Mesothelial cell of epicardium (in vitro differentiated cells): ENCODE measurements at places on chromosomes 13 and 19. TPM values are rescaled to one million over a fixed set of nuclear protein-coding genes. Genes with fewer than 3 reads are reported as not detected.

DNA sequence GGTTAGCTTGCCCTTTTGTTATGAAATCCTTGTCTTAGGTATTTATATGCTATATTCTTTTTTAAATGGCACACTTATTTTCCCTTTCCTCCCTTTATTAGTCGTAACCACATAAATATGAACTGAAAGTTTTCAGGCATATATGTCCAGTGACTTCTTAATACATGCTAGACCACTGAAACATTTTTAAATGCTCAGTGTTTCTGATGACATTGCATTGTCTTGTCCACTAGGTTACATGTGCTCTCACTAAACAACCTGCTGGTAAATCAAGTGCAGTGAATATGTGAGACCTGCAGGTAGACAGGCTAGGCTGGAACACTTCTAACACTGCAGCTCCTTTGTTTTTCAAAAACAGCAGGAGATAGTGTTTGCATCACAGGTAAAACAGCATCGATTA lies 332.6 kb upstream of the DACH1 start:
- DNase-seq: no peak
- H3K27me3 ChIP-seq: no peaks in the 10 kb centered on the region
- no peak overlapping the region for H3K4me3 ChIP-seq
- no peak overlapping the region for H3K27ac ChIP-seq

Gene COL4A2
- total RNA-seq: 432 to 469 TPM (median 449 TPM) in 3 replicates

DNA sequence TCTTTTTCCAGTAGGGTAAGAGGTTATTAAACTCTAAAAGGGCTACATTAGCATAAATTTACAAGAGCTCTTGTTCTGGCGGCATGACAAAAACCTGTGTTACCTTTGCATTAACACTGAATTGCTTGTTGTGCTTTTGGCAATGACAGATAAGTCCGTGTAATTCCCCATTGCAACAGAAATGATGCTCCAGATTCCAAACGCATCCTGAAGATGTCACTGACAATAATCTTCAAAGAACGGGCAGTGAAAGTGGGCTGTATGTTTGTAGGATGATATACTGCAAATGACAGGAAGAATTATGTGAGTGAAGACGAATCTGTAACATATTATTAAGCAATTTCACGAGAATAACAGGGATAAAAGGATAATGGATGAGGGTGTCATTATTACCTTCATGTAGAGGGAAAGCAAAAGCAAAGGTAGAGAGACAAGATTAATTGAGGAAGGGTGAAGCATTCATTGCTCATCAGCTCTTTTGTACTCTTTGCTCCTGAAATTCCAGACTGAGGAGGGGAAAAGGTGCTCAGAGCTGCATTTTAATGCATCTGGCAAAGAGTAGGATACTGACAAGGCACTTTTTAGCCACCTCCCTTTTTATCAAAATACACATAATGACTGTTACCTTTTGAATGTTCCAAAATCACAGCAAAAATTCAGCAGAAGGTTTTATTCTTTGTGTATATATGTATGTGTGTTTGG lies 38.5 kb upstream of the MAB21L1 start:
- H3K27me3 ChIP-seq: no peaks in the 10 kb centered on the region
- H3K4me3 ChIP-seq: no peak overlapping the region
- H3K36me3 ChIP-seq: no peaks in the 10 kb centered on the region
- peaks cover 7% of the 10 kb centered on the region for H3K4me1 ChIP-seq

GRCh38 chr13:49584771-49585182 lies 581 bp downstream of the RCBTB1 start:
- peaks cover 6% of the 10 kb centered on the region for H3K36me3 ChIP-seq
- DNase-seq: no peak
- H3K27ac ChIP-seq: peak overlapping the region; percentile 67
- peaks cover 17% of the 10 kb centered on the region for H3K4me1 ChIP-seq
- no peaks in the 10 kb centered on the region for H3K27me3 ChIP-seq

DNA sequence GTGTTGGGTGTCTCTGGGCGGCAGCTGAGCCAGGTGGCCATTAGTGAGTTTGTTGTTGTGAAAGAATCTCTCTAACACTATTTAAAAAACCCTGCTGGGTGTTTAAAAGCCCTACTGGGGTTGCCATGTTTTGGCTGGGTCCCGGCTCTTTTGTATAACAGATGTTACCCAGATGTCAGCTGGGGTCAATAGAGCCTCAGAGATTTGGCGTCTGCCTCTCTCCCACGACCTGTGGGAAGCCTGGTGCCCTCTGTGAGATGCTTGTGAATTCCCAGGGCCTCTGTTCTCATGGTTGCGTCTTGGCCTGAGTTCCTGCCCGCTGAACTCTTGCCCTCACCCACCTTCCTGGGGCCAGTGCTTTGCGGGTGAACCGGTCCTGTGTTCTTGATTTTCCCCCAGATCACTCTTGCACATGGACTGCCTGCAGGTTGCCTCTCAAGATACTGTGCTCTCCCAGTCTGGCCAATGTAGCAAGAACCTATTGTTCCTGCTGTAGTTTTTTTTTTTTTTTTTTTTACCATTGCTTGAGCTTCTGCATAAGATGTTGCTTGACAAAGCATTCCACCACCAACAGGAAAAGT lies 9.5 kb downstream of the NFILZ start:
- no peaks in the 10 kb centered on the region for H3K4me1 ChIP-seq
- no peak overlapping the region for H3K27ac ChIP-seq
- no peaks in the 10 kb centered on the region for H3K36me3 ChIP-seq
- H3K27me3 ChIP-seq: peaks cover 4% of the 10 kb centered on the region

Gene CCL25
- 0.29 to 0.42 TPM in 2 of 3 replicates, not detected in the other for total RNA-seq

DNA sequence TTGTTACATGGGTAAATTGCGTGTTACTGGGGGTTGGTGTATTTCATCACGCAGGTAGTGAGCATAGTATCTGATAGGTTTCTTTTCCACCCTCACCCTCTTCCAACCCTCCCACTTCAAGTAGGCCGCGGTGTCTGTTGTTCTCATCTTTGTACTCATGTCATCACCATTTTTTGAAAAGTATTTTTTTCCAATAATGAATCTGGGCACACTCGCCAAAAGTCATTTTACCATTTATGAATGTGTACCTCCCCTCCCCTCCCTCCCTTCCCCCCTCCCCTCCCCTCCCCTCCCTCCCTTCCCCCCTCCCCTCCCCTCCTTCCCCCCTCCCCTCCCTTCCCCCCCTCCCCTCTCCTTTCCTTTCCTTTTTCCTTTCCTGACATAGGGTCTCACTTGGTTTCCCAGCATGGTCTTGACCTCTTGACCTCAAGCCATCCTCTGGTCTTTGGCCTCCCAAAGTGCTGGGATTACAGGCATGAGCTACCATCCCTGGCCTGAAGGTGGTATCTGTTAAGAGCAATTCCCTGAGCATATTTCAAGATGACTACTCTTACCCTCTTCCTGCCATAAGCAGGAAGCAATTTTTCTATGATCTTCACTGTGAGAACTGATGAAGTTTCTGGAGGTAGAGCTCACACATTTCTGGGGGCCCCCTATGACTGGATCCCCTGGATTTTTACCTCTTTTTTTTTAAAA lies 15.7 kb downstream of the ZNF627 start:
- no peaks in the 10 kb centered on the region for H3K4me1 ChIP-seq
- DNase-seq: no peak
- H3K27me3 ChIP-seq: no peaks in the 10 kb centered on the region
- H3K27ac ChIP-seq: peak overlapping the region; percentile 61

DNA sequence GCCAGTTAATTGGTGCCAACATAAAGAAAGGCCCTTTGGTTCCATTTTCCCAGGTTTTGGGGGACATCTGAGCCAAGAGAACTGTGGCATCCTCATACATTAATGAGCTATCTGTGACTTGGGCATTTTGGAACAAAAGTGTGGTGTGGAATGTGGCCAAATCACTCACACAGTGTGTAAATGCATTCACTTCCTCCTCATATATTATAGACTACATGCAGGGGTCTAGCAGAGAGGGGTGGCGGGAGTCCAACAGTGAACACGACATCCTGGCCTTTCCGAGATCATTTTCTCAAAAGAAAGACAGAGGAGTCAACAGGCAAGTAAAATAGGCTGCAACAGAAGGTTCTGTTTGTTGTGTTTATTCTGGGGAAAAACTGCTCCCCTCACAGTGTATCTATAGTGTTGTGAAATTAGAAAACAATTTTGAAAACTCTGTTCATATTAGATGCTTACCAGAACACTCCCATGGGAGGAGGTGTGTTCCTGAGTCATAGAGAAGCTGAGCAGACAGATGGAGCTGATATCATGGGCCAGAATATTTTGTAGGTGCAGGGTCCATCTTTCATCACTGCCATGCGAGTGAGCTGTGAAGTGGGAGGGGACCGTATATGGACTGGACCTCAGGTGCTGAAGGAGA lies 36.9 kb downstream of the PABPC3 start:
- no peak overlapping the region for H3K4me3 ChIP-seq
- H3K27ac ChIP-seq: no peak overlapping the region
- DNase-seq: no peak
- H3K27me3 ChIP-seq: peaks cover 2% of the 10 kb centered on the region
- H3K4me1 ChIP-seq: peaks cover 13% of the 10 kb centered on the region
- no peaks in the 10 kb centered on the region for H3K36me3 ChIP-seq

DNA sequence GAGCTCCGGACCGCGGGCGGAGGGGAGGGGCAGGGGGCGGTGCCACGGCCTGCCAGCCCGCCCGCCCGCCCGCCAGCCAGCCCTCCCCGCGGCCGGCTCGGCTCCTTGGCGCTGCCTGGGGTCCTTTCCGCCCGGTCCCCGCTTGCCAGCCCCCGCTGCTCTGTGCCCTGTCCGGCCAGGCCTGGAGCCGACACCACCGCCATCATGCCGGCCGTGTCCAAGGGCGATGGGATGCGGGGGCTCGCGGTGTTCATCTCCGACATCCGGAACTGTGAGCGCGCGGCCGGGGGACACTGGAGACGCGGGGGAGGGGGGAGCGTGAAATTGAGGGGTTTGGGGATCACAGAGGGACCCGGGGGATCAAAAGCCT lies at the start of gene AP2A1:
AP2A1 (plus strand) TSS at position 72 of the 370 bp plus-strand sequence; CDS start at position 205, 133 bp downstream.
- no peaks in the 10 kb centered on the region for H3K36me3 ChIP-seq
- no peak for DNase-seq
- H3K4me3 ChIP-seq: peak within 1 kb of the TSS; percentile 95
- H3K4me1 ChIP-seq: peaks cover 31% of the 10 kb centered on the region

- H3K27ac ChIP-seq: no peak overlapping the region
- DNase-seq: no peak
- peaks cover 7% of the 10 kb centered on the region for H3K36me3 ChIP-seq
- no peaks in the 10 kb centered on the region for H3K27me3 ChIP-seq
These were observed 324.8 kb upstream of the PCDH9 start for GRCh38 chr13:67554746-67555452.

- no peaks in the 10 kb centered on the region for H3K36me3 ChIP-seq
- H3K27me3 ChIP-seq: no peaks in the 10 kb centered on the region
- DNase-seq: no peak
These were observed 788.4 kb upstream of the PRR20A start for GRCh38 chr13:56352361-56352760.

- H3K4me3 ChIP-seq: no peak overlapping the region
- H3K27me3 ChIP-seq: no peaks in the 10 kb centered on the region
- peaks cover 48% of the 10 kb centered on the region for H3K4me1 ChIP-seq
- no peaks in the 10 kb centered on the region for H3K36me3 ChIP-seq
- peak overlapping the region; percentile 14 for H3K27ac ChIP-seq
These were observed 117.3 kb downstream of the POSTN start for GRCh38 chr13:37481011-37481884.

DNA sequence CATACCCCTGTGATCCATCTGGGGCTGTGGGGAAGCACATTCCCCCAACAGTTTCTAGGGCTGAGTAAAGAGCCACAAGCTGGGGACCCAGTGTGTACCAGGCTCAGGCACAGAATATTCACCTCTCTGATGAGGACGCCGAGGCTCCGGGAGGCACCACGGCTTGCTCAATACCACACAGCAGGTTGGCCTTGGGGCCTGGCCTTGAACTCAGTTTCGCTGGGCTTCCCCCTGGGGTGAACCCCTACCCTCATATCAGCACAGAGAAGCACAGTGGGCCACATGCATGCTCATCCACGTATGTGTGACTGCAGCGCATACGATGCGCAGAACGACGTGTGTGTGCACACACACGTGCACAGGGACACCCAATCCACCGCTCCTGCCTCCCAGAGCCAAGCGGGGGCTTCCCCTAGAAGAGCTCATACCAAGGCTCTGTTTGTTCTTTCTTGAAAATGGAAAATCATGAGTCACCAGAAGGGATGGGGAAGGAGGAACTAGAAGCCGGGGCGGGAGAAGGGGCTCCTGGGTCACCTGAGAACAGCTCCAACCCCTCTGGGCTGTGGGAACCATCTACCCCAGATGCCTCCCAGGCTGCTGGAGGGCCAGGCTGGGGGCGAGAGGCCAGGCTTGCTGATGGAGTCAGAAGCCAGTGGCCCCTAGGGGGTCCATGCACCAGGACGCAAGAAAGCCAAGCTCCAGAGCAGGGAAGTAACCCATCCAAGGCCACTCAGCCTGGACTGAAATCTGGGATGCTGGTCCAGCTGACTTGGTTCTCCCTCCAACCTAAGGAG lies 4.9 kb upstream of the PDE4C start:
- H3K27me3 ChIP-seq: peaks cover 71% of the 10 kb centered on the region
- no peak overlapping the region for H3K27ac ChIP-seq
- no peak overlapping the region for H3K4me3 ChIP-seq
- no peaks in the 10 kb centered on the region for H3K36me3 ChIP-seq
- H3K4me1 ChIP-seq: peaks cover 7% of the 10 kb centered on the region

DNA sequence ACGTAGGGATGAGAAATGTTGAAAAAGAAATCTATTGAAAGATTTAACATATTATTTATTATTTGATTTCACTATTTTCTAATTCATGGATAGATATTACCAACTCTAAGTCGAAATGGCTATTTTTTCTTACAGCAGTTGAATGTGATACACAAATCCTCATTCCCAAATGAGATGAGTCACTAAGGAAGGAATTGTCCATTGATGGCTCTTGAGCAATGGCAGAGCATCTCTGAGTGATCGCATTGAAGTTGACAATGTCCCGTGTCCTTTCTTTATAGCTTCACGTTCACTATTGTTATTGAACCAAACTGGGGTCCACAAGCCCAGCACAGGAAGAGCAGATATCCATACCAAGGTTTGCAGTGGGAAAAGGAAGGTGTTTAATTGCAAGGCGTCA lies 648.3 kb upstream of the SPRY2 start:
- no peak overlapping the region for H3K27ac ChIP-seq
- H3K4me3 ChIP-seq: no peak overlapping the region
- H3K27me3 ChIP-seq: no peaks in the 10 kb centered on the region
- DNase-seq: no peak
- H3K36me3 ChIP-seq: peaks cover 8% of the 10 kb centered on the region

Gene GRIN2D
- total RNA-seq: 14.5 to 15.8 TPM (median 15.7 TPM) in 3 replicates

DNA sequence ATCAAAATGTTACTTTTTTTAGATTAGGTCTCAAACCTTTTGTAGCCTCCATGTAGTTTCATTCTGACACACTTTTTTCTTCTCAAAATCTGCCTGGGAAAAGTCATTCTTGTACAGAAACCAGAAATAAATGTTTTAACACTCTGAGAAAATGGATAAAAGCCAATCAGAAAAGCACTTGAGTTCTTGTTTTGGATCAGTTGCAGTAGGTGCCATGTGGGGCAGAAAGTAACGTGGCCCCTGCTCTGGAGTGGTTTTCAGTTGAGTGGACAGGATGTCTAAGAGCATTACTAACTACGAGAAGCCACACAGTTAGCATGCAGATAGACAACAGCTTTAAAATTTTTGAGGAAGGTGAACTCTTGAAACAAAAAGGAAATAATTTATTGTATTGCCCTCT lies 19.1 kb downstream of the GPR183 start:
- H3K36me3 ChIP-seq: peaks cover 5% of the 10 kb centered on the region
- peak overlapping the region; percentile 36 for H3K27ac ChIP-seq
- no peak for DNase-seq
- no peaks in the 10 kb centered on the region for H3K27me3 ChIP-seq
- no peak overlapping the region for H3K4me3 ChIP-seq
